CD4-positive, alpha-beta T cell (primary cell): ENCODE measurements at places on chromosomes 7 and 10.

DNA sequence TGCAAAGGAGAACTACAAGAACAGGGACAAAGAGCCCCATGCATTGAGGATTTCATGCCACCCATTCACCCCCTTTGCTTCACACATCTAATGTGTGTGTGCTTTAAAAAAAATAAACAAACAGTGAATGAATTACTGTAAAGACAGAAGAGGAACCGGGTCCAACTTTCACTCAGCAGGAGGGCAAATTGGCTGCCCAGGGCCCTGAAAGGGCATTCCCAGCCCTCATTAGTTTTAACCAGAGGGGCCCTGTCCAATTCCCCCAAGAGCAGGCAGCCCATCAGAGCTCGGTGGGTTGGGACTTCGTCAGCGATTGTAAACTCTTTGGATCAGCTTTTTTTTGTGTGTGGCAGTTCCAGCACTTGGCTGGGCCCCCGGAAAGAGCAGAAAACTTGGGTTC, 73.6 kb upstream of the PDZD8 start:
- DNase-seq = no peak

DNA sequence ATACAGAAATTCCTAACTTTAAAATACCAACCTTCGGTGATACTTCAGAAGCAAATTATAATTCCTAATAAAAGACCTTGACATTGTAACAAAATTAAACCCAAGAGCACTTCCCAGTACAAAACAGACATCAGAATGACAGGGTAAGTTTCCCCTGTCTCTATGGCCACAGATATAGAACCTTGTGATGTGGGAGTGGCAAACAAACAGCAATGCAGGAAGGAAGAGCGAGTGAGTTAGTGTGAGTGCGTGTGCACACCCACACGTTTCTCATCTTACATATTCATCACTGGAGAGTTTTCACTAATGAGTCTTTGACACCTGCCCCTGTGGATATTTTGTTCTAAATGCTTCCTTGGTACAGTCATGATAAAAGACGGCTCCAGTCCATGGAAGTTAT, 72.2 kb downstream of the VWC2 start:
- no peak for DNase-seq

DNA sequence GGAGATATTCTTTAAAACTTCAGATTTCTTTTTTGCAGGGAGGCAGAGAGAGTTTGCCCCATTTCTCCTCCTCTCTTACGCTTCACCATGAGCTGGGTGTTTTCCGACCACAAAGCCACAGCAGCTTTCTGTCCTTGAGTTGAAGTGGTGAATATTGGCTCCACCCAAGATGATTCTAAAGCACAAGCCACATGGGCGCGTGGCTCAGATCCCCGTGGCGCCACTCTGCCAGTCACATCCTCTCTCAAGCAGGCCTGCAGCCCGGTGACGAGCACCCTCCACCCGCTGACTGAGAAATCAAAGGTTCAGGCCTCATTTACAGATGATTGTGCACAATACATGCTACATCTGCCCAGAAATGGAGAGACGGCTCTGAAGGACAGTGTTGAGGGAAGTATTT, 27.6 kb upstream of the RNF32 start:
- peak; percentile 64 for DNase-seq

DNA sequence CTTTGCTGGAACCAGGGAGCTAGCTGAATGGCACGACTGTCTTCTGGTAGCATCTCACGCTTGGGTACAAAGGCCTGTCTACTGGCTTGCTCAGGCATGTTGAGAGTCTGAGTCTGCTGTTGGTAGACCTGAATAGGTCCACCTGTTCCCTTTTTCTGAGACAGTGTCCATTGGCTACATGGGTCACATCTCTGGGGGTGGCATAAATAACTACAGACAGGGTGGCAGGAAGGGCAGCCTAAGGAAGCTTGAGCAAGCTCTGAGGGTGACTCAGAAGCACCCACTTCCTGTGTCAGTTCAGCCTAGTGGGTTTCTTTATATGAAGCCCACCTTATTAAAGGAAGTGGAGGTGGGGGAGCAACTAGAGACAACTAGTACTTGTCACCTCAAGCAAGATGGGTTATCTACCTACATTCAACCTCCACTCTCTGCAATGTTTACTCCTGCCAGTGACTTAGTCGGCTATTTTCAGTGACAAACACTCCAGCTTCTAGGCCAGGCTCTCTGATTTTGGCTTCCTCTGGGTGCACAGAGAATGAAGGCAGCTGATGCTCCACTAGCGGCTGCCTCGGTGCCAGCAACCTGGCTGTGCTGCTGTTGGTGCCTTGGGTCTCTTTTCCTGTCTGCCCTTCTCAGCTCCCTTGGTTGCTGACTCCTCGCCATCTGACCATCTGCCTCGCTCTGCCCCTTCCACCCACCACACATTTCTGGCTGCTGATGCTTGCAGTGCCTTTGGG, 5.7 kb upstream of the ZYX start:
- DNase-seq = peak; percentile 18

GRCh38 chr10:72540193-72540807, 85.6 kb downstream of the MICU1 start:
- no peak for DNase-seq

GRCh38 chr7:136133551-136133950, 156.4 kb upstream of the MTPN start:
- no peak for DNase-seq

- no peak for DNase-seq
Observed at GRCh38 chr7:91653286-91653685, 227.2 kb downstream of the MTERF1 start.

DNA sequence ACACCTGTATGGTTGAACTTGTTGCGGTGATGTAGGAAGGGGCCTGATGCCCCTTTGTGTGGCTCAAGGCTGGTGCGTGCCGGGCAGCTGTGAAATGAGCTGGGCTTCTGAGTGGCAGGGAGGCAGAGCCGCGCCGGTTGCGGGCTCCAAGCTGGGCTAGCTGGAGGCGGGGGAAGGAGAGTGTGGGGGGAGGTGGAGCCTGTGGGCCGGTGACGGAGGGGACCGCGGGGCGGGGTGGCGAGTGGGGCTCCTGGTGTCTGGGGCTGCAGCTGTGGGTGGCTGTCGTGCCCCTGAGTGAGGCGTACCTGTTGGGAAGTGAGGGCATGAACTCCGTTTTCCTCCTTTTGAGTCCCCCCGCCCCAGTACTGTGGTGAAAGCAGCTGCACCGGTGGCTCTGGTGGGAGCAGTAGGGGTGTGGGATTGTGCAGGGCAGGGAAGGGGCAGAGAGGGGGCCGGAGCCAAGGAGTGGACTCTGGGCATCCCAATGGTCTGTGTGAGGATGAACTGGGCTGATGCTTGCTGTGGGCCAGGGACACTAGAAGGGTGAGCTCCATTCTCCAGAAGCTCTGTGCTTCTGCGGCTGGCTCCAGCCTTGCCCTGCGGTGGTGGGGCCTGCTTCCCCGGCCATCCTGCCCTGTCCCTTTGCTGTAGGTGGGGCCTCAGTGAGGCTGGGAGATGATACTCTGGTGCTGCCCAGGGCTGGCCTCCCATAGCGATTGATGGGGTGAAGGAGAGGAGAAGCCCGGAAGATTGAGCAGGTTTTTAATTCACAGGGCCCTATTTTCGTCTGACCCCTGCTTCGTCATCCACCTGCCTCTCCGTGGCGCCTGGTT, 41.7 kb downstream of the INPP5A start:
- no peak for DNase-seq

- DNase-seq = no peak
Observed at GRCh38 chr7:12409097-12409711, 5.5 kb upstream of the VWDE start.

GRCh38 chr7:87330316-87330715, 15.1 kb upstream of the CROT start:
- no peak for DNase-seq

- no peak for DNase-seq
Observed at GRCh38 chr10:97508342-97508741, 9.6 kb downstream of the UBTD1 start.

DNA sequence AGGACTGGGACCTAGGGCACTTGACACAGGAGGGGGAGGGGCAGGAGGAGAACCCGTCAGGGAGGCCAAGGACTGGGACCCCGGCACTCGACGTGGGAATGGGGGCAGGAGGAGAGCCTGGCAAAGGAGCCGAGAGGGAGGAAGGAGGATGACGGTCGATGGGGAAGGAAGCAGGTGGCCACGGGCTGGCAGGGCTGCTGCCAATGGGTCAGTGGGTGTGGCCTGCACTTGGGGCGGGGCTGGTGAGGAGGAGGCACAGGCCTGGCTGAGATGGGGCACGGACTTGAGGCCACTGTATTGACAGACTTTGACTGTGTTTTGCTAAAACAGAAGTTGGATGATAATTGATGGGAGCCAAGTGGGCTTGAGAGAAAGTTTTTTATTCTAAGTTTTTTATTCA, 68.9 kb downstream of the RBM33 start:
- DNase-seq = no peak

DNA sequence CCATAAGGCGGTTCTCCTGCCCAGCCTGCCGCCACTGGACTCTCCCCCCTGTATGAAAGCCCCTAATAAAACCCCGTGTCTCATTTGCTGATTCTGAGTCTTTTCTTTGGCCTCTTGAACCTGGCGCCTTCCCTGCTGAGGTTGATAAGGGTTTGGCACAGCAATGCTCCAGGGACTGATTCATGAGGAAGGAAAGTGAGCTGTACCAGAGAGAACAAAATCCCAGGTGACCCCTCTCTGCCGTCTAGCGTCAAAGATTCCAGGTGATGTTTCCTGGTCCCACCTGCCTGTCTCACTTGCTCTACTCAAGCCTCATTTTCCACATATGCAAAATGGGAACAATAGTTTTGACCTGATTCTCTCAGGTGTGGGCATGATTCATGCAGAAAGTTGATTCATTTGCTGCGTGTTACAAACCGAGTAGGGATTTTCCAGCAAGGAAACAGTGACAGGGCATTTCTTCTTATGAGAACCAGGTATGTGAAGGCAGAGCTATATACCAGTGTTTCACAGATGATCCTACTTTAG, 730.6 kb upstream of the IGFBP3 start:
- no peak for DNase-seq

DNA sequence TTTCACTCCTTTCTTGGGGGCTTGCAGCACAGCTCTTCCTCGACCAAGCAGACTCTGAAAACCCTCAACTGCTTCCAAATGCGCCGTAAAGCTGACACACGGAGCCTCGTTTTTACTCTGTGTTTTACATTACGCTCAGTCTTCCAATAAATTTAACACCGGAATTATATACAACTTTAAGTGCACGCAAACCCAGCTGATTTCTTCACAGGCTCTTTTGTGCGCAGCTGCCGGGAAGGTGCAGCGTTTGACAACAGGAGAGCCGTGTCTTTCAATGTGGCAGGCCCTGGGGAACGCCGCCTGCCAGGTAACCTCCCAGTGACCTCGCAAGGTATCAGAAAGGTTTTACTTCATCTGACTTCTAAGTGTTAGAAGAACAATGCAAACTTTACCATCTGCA, 35.0 kb downstream of the GFRA1 start:
- DNase-seq = no peak

- no peak for DNase-seq
Observed at GRCh38 chr7:132286836-132287235, 289.4 kb downstream of the PLXNA4 start.

DNA sequence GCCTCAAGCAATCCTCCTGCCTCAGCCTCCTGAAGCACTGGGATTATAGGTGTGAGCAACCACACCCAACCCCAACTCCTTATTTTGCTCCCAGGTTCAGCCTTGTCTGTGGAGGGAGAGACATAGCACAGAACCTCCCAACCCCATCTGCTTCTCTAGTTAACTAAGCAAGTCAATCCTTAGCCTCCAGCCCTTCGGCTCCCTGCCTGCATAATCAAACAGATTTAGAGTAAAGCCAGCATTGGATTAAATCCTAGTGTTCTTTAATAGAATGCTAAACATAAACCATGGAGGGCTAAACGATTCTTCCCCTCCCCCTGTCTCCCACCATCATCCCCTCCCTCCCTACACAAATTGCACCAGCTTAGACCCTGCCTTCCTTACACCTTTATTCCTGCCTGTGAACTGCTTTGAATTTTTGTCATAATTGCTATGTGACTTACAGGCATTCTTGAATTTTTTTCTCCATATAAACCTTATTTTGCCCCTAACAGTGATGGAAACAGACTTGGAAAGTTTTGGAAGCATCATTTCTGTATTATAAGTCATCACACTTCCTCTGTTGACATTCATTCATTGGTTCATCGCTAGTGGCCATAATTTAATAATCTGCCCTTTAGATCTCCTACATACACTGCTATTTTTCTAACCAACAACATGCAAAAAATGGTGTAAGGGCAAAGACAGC, 72.6 kb upstream of the TOMM7 start:
- no peak for DNase-seq

- no peak for DNase-seq
Observed at GRCh38 chr10:24385776-24386175, 176.8 kb downstream of the KIAA1217 start.

- no peak for DNase-seq
Observed at GRCh38 chr10:31958856-31959255, 30.2 kb upstream of the ARHGAP12 start.

- no peak for DNase-seq
Observed at GRCh38 chr7:55254242-55254595, 110.9 kb upstream of the LANCL2 start.

- DNase-seq = no peak
Observed at GRCh38 chr10:14172336-14172950, 158.3 kb downstream of the FRMD4A start.

- no peak for DNase-seq
Observed at GRCh38 chr10:114856544-114857287, 35.1 kb downstream of the FHIP2A start.

- DNase-seq = no peak
Observed at GRCh38 chr7:22296265-22296566, 60.7 kb downstream of the RAPGEF5 start.

- DNase-seq = no peak
Observed at GRCh38 chr7:142563470-142563869, 185.8 kb upstream of the PRSS1 start.

- no peak for DNase-seq
Observed at GRCh38 chr7:91556239-91556638, 292.0 kb downstream of the FZD1 start.

DNA sequence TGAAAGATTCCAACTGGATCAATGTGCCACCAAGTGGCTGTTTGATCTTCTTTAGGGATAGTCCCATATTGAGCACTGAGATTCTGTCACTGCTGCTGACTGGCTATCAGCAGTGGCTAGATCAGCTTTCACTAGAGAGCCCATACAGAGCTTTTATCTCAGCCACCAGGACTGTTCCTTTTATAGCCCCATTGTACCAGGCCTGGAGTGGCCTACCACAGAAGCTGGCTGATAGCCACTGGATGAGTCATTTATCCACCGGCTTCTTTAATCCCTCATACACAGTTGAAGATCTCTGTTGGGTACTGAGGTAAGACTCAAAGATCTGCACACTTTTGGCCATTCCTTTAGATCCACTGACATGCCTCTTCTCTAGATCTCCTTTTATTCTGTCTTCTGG, 1101.1 kb downstream of the SORCS3 start:
- no peak for DNase-seq

DNA sequence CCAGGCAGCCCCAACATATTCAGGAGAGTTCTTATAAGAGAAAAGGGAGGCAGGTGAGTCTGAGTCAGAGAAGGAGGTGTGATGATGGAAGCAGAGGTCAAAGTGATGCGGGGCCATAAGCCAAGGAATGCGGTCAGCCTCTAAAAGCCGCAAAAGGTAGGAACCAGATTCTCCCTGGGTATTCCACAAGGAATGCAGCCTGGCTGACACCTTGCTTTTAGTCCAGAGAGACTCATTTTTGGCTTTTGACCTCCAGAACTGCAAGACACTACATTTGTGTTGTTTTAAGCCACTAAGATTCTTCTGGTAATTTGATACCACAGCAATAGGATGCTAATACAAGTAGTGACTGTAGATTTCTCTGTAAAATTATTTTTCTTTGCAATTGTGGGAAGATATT, 151.5 kb upstream of the EEPD1 start:
- no peak for DNase-seq

- DNase-seq = no peak
Observed at GRCh38 chr10:78214955-78215354, 181.3 kb downstream of the RPS24 start.

- no peak for DNase-seq
Observed at GRCh38 chr7:30924624-30925023, 13.0 kb downstream of the AQP1 start.
